Eye (tissue), 1 donor: ENCODE measurements at places on chromosomes 1 and 21.
A peak's percentile ranks its signal among the peaks of the same experiment; 100 is the strongest.

- no peak for DNase-seq
These were observed 18.8 kb upstream of the GORAB start for GRCh38 chr1:170513138-170513537.

- no peak for DNase-seq
These were observed 111.3 kb downstream of the RPS6KC1 start for GRCh38 chr1:213162338-213162737.

DNA sequence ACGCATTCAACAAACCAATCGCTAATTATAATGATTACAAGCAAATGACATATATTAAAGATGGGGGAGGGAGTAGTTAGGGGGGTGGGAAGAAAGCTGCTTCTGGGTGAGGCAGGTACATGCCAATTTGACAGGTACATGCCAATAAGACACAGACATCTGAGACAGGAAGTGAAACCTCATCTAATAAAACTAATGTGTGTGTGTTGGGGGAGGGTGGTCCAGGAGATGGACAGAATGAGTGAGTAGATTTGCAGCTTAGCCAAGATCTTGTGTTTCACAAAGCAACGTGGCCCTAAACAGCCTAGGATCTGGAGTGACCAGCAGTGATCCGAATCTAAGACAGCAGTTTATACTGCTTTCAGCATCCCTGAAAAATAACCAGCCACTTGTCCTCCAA, 10.8 kb downstream of the CFAP45 start:
- DNase-seq, result no peak

- DNase-seq, result no peak
These were observed 3.4 kb downstream of the DHRS3 start for GRCh38 chr1:12614402-12615158.

DNA sequence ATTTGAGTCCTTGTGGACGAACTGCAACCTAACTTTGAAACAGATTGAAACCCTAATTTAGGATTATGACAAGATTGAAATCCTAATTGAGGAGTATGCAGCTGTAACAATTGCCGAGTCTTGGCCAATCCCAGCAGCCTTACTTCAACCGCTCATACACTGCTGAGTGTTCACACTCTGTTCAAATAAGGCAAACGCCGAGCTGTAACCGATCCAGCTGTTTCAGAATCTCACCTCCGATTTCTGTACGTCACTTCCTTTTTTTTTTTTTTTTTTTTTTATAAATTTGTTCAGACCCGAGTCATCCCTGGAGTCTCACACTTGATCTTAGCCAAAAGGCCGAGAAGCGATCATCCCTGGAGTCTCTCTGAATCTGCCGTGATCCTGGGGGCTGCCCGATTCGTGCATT, 22.3 kb upstream of the ATP5PO start:
- no peak for DNase-seq

DNA sequence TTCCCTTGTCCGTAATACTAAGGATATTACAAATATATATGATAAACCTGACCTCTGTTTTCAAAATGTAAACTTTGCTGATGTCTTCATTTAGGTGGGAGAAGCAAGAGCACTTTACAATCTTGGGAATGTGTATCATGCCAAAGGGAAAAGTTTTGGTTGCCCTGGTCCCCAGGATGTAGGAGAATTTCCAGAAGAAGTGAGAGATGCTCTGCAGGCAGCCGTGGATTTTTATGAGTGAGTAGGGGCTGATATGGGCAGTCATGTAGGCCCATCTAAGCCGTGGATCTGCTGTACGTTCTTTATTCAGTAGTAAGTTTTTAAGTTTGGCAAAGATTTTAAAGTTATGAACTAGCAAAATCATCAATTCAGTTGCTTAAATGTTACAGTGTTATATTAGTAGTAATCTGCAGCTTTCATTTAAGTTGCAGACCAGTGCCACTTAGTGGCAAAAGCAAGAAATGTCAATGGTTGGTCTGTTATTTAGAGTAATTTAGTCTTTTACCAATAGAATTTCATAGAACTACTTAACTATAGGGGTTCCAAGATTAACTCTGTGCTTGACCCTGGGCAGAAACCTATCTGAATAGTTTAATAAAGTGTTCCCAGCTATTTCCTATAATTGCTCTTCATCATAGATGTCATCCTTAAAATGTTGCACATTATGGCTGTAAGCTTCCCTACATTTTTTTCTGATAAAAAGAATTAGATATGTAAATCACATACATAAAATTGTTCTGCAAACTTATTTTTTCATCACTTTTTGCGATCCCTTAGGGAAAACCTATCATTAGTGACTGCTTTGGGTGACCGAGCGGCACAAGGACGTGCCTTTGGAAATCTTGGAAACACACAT, 21.3 kb downstream of the GPSM2 start:
- peak; percentile 72 for DNase-seq

DNA sequence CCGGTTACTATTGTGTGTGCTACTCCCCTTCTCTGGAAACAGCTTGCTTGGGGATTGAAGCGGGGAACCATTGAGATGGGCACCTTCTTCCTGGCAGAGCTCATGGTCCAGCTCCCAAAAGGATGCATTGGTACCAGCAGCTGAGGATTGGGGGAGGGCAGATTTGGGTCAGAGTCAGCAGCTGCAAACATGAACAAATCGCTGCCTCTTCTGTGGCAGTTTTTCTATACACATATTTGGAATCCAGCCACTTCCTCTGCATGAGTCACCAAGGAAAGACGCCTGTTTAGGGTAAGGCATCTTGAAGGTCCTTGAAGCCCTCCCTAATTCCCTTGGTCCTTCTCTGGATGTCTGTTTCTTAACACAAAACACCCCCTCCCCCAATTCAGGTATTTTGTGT, 104.7 kb downstream of the DAB1 start:
- no peak for DNase-seq

- DNase-seq, result no peak
These were observed 8.3 kb downstream of the SHISAL2A start for GRCh38 chr1:52641307-52641706.

- no peak for DNase-seq
These were observed 19.3 kb upstream of the RUNX3 start for GRCh38 chr1:24949331-24949881.

DNA sequence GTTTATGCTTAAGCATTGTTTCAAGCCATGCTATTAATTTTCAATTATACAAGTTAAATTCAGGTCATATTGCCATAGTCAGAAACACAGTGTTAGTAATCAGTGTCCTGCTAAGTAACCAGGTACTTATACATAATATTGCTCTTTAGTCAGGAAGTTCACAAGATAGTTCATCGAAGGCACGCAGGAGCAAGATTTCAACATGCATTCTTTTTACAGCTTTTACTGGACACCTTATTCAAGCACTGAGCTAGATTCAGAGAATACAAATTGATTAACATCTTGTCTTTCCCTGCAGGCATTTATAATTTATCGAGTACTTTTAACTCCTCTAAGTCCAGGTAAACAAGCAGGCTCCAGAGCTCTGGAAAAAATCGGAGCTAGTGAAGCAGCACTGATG, 202.3 kb upstream of the BRINP3 start:
- peak; percentile 14 for DNase-seq

DNA sequence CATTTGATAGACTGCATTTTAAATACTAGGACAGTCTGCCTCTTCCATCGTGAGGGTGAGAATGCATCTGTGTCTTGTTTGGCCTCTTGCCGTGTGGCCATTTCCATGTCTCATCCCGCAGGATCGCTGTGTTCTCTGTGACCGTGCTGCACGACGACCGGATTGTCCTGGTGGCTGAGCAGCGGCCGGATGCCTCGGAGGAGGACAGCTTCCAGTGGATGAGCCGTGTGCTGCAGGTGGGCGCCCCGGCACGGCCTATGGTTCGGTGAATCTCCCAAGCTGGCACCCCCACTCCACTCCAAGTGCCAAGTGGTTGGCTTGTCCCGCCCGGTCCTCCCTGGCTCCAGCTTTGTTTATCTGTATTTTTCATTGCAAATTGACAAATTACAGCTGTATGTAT, 55.2 kb downstream of the S100B start:
- DNase-seq, result no peak

- no peak for DNase-seq
These were observed 13.5 kb upstream of the CHI3L1 start for GRCh38 chr1:203199816-203200571.

- no peak for DNase-seq
These were observed 690 bp downstream of the RRP1 start for GRCh38 chr21:43790010-43790524.

DNA sequence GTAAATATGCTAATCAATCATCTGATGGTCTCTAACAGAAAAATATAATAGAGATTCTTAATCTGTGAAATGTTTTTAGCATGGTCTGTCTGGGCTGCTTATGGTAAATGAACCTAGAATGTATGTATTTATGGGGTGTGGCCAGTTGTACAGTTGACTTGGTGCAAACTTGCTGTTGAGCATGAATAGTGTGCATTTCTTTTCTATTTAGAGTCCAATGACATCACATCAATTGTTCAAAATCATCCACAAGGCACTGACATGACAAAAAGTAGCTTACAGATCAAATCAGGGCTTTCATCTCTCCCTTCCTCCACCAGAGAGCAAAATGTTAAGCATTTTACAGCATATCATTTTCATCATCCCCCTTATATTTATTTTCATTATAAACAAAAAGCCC, 1010.3 kb downstream of the KCNT2 start:
- no peak for DNase-seq

- DNase-seq, result no peak
These were observed 197.5 kb upstream of the PTBP2 start for GRCh38 chr1:96524100-96524499.

GRCh38 chr1:108070662-108071061, 105.7 kb upstream of the VAV3 start:
- DNase-seq, result no peak

GRCh38 chr1:39872698-39873097, 10.6 kb downstream of the TRIT1 start:
- no peak for DNase-seq

DNA sequence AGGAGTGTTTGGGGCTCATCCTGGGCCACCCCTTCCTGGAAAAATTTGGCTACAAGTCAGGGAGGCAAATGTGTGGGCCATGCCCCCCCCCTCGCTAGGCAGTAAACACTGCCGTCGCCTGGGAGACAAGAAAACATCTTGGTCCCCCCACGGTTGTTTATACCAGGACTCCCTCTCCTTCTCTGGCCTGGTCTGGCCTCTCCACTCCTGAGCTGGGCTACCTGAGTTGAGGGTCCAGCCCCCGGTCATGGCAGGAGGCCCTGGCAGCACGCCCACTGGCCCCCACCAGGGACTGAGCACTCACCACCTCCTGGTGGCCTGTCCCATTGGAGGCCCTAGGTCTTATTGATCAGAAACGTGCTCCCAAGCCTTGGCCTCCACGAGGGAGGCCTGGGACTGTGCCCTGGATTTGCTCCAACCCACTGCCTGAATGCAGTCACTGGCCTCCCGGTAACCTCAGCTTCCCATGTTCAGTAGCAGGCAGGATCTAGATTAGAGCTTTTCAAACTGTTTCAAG, 15.8 kb downstream of the KCNQ4 start:
- peak; percentile 59 for DNase-seq

DNA sequence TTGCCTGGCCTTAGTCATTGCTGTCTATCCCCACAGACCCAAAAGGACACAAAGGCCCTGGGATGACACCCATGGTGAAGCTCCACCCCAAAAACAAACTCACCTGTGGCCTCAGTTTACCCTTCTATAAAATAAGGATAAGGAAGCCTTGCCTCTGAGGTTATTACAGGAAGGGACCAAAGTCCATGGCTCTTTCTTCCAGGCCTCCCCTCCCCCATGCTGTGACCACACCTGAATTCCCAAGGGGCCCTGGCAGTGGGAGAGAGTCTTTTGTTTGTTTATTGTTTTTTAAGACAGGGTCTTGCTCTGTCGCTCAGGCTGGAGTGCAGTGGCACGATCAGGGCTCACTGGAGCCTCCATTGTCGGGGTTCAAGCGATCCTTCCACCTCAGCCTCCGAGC, 10.5 kb upstream of the TNFRSF25 start:
- DNase-seq, result no peak

- DNase-seq, result no peak
These were observed 91.1 kb upstream of the TLR5 start for GRCh38 chr1:223234170-223234514.

DNA sequence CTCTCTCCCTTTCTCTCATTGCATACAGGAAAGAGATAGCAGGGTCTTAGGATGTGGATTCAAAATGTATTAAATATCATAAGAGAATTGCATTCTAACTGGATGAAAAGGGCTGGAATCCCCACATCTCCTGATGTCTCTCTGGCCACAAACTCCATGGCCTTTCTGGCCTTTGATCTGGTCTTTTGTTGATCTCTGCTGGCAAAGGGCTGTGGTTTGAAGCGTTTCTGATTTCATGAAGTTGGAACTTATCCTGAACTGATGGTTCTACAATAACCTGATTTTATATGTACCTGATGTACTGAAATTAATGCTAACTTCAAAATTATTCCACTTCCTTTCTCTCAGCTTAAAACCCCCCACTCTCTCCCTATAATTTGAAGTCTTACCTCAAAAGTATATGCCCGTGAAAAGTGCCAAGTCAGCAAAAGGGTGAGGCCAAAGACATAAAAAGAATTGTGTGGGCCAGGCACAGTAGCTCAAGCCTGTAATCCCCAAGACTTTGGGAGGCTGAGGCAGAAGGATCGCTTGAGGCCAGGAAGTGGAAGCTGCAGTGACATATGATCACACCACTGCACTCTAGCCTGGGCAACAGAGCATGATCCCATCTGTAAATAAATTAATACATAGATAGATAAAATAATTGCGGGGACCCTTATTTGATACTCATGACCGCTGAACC, 6.4 kb upstream of the KIF14 start:
- DNase-seq, result no peak

GRCh38 chr1:16249596-16250241, 12.7 kb upstream of the CPLANE2 start:
- DNase-seq, result no peak
